Bronchial epithelial cell (primary cell): ENCODE measurements at places on chromosomes 6 and 20. TPM values are rescaled to one million over a fixed set of nuclear protein-coding genes. Genes with fewer than 3 reads are reported as not detected.
A peak's percentile ranks its signal among the peaks of the same experiment; 100 is the strongest.

The WASF1 gene
- total RNA-seq, result 5.4 and 7.1 TPM in 2 replicates

The GNAS-AS1 gene
- total RNA-seq, result 0.13 and 1.3 TPM in 2 replicates

The MUC21 gene
- 0.53 and 2.2 TPM in 2 replicates for total RNA-seq

GRCh38 chr6:11702089-11702488, 76.5 kb downstream of the ADTRP start:
- DNase-seq, result no peak

DNA sequence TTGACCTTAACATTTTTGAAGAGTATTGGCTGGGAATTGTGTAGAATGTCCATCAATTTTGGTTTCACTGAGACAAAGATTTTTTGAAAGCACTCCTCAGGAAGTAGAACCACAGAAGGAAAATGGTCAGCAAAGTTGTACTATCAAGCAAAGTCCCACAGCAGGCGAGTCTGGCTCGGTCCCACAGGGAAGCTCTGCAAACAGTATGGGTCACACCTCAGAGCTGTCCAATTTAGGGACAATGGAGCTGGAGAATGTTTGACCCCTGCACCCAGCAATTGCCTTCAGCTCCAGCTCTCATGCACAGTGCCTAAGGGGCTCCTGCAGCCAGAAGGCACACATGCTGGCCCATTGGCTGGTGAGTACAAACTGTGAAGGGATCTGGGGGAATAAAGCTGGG, 147.0 kb downstream of the MAFB start:
- DNase-seq, result no peak

DNA sequence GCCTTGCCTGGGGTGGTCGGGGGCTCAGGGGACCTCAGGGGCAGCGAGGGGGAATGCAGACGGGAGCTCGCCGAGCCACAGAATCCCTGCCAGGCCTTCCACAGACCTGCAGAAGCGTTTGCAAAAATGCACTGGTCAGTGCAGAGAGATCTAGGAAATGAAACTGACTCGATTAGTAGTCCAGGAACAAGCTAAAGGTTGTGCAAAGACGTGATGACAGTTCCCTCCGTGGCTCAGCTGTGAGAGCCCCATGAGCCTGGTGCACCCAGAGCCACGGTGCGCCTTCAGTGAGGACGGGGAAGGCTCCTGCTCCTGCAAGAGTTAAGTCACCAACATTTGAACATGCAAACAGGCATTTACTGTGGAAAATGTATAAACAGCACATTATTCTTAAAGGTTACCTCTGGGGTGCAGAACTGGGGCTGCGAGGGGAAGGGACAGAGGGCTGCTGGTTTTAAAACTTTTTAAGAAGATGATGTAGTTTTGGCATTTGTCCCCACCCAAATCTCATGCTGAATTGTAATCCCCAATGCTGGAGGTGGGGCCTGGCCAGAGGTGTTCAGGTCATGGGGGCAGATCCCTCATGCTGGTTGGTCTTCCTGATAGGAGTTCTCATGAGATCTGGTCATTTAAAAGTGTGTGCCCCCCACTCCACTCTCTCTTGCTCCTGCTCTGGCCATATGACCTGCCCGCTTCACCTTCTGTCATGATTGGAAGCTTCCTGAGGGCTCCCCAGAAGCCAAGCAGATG, 147.3 kb downstream of the DLL1 start:
- no peak for DNase-seq

GRCh38 chr6:4262526-4262925, 127.2 kb upstream of the ECI2 start:
- DNase-seq, result no peak

- peak; percentile 12 for DNase-seq
Measured at GRCh38 chr6:42511803-42512422, 51.9 kb upstream of the UBR2 start.

- DNase-seq, result no peak
Measured at GRCh38 chr6:149223904-149224351, 93.6 kb upstream of the TAB2 start.
